ENCODE measurements at places on chromosomes 11 and 22.

DNA sequence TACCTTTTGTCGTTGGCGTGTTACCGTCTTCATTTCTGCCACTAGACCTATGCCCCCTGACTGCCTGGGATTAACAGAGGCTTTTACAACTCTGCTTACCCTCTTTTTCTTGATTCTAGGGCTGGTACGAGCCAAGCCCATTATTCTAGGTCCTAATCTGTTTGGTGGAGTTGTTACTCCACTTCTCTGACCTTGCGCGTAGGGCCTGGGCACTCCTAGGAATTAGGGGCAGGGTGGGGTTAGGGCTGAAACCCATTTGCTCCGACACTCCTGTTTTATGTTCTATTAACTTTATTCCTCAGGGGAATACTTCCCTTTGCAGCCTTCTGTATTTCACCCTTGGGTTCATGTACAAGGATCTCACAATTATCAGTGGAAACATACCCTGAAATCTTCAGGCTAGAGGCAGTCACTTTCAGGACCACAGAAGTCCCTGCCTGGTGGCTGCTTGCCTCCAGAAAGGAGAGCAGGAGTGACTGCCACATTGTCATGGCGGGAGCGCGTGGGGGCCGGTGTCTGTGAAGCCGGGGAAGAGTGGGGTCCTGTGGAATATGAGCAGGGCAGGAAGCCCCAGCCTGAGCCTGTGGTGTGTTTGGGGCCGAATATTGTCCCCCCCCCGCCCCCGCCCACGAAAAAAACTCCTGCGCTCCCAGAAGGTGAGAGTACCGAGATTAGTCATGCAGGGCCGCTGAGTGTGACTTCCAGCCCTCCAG, 731 bp upstream of the SLC37A2 start:
- no peak for DNase-seq

- DNase-seq: no peak
Observed at GRCh38 chr11:14334893-14335292, 24.1 kb downstream of the RRAS2 start.

GRCh38 chr11:57502376-57502775, 13.1 kb downstream of the SLC43A1 start:
- DNase-seq: no peak

DNA sequence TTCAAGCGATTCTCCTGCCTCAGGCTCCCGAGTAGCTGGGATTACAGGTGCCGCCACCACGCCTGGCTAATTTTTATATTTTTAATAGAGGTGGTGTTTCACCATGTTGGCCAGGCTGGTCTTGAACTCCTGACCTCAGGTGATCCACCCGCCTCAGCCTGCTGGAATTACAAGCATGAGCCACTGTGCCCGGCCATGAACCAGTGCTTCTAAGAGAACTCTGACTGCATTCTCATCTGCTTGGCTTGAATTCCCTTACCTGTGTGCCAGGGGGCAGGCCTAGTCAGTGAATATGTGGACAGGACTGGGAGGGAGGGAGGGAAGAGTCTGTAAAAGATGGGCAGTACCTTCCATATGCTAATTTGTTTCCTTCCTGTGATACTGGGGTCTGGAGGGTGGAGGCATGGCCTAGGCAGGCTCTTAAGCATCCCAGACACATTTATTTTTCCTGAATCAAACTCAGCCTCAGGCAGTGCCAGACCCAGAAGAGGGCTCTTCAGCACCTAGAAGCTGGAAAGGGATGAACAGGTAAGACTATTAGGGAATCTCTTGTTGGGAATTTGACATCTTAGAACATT, 6.6 kb downstream of the RPS25 start:
- no peak for DNase-seq

DNA sequence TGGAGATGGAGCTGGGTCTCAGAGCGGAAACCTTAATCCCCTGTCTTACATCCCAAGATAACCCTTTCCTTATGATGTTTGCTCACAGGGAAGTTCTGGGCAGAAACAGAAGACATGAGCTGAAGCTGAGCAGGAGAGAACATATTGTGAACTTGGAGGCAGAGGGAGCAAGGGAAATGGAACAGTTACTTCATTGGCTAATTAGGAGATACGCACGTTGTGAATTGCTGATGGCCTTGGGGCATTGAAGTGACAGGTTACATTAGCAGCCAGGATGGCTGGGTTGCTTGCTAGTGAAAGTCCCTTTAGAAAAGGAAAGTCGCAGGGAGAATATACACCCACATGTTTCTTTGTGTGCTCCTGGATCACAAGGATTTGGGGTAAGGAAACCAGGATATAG, 48.7 kb downstream of the TENM4 start:
- no peak for DNase-seq

Data from kidney glomerular epithelial cell (primary cell).